T-helper 2 cell (primary cell): ENCODE measurements at places on chromosomes 5 and 9.

DNA sequence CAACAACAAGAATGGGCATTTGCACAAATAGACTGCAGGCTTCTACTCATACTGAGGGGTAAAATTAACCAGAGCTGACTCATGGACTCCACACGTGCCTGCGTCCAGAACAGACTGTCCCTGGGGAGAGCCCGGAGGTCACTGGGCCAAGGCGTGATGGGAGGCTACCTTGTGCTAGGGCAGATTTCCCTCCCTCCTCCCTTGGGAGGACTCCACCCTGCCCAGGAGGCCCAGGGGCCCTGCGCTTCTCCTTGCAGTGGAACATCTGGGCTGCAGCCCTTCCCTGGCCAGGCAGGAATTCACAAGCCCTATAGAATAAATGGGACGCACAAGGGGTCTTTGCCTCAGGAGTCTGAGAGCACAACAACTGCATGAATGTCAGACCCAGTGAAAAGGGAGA lies 35.6 kb downstream of the IRX2 start:
- DNase-seq: no peak

DNA sequence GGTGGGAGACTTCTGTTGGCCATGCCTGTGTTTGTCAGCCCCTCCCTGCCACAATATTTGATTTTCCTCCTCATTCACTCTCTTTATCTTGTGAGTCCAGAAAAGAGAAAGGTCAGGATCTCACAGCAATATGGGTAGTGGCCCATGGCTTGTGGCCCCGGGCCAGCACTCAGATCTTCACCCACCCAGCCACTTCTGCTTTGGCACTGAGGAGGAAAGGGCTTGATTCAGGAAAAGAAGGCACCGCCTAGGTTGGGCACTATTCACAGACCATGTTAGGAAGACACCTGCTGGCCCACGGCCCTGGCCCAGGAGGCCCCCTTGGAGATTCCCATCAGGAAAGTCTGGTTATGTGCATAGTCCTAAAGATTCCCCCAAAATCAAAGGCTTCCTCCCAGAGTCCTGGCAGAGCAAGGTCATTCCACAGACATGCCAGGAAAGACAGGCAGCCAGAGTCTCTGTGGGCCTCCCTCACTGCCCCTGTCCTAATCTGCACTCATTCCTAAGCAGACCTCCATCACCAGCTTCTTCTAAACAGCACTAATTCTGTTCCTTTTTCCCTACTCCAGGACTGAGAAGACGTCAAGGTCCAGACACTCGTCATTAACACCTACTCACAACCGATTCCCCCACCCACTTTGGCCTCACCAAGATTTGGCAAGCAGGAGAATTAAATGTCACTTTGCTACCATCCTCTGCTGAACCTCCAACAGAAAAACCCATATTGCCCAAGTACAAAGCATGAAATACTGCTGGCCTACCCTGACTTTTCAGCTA lies 179.3 kb downstream of the DEPDC1B start:
- DNase-seq: no peak

DNA sequence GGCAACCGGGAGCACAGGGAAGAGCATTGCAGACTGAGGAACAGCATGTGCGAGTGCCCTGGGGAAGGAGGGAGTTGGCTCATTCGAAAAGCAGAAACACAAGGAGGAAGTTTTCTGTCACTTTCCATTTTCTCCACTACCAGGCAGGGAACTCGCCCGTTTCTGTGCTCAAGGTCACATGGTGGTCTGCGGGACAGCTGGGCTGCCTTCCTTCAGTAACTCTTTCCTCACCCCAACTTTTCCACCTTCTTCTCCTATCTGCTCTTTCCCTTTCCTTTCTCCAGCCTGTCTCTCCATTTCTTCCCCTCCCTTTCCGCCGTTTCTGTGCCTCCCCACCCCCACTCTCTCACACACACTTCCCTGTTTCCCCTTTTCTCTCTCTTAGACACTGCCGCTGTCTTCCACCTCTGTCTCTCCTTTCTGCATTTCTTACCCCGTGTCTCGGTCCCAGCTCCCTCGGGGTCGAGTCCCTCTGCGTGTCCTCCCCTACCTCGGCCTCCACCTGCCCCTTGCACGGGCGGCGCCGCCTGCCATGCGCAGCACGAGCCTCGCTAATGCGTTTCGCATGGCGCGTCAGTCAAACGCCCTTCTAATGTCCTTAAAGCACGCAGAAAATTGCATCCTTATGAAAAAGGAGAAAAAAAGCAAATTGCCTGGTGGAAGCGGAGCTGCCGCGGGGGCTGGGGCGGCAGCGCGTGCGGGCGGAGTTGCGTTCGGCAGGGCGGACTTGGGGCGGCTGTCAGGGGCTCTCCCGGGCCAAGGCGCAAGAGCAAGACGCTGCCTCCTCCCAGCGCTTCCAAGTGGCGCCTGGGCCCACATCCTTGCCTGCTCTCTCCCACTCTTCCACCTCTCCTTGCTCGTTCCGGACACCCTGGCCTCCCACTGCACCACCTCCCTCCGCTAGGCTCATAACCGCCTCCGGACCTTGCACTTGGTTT lies 9.5 kb downstream of the BARX1 start:
- DNase-seq: no peak

GRCh38 chr5:126953640-126954039 lies 76.7 kb downstream of the MARCHF3 start:
- DNase-seq: no peak

- no peak for DNase-seq
Measured at GRCh38 chr5:138623053-138623452, 47.9 kb upstream of the HSPA9 start.

GRCh38 chr9:121958530-121958929 lies 134.6 kb downstream of the TTLL11 start:
- DNase-seq: no peak

DNA sequence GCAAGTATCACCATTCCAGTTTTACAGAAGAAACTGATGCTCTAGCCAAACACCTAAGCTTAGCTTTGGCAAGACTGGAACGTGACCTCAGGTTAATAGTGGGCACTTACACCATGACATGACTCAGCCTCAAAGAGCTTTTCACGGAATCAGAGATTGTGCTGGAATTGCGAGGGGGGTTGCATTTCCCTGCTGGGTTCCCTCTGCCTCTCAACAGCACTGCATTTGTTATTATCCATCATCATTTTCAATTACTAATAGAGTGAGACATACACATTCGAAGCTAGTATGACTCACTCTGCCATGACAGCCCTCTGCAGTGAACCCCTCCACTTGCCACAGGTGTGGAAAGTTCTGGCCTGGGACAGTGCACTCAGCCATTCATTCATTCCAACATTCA lies 8.0 kb downstream of the SPOCK1 start:
- no peak for DNase-seq

- DNase-seq: no peak
Measured at GRCh38 chr5:91219091-91219802, 163.9 kb downstream of the ARRDC3 start.

GRCh38 chr5:91384671-91385430 lies 1.7 kb upstream of the ARRDC3 start:
- no peak for DNase-seq

- no peak for DNase-seq
Measured at GRCh38 chr9:88979021-88979420, 12.2 kb upstream of the S1PR3 start.

DNA sequence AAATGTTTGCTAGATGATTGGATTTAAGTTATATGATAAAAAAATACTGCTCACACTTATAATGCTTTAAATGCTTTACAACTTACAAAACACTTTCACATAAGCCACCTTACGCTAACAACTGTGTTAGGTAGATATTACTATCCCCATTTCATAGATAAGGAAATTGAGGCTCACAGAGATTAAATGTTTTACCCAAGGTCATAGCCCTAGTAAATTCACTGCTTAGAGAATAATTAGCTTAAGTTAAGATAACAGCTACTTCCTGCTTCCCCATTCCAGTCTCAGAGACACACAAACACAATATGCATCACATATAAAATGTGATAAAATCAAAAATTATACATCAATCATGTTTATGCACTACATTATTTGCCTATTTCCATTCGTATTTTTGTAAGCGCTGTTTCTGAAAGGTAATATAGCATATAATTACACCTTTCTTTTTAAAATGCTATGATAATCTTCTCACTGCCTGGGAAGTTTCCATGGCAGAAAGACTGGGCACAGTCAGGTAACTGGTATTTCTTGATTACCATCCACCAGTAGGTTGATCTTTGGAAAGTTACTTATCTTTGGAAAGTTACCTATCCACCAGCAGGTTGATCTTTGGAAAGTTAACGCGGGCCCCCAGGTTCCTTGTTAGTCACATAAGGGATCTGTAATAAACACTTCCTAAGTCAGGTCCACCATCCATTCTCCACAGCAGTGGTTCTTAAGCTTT lies 101.1 kb downstream of the NFIB start:
- DNase-seq: no peak

- DNase-seq: no peak
Measured at GRCh38 chr9:91889161-91889911, 60.7 kb downstream of the ROR2 start.

GRCh38 chr5:61817472-61818326 lies 485.6 kb downstream of the ZSWIM6 start:
- no peak for DNase-seq

DNA sequence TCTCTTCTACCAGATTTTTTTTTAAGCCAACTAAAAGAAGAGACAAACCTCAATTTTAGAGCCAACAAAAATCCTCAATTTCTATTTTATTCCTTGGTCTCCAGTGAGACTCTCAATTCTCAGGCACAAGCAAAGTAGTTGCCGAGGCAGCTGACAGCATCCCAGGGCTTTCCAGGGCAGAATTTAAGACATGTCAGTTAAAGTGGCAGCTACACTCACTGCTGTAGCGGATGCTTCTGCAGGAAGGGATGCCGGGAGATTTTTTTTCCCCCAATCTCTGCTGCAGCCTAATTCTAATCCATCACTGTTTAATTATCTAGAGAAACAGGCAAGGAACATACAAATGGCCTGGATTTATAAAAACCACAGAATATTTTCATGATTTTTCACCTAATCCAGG lies 57.0 kb downstream of the TTC39B start:
- DNase-seq: no peak

GRCh38 chr9:94010980-94011533 lies 55.9 kb upstream of the BARX1 start:
- DNase-seq: no peak

GRCh38 chr9:120514405-120514804 lies 65.6 kb downstream of the CDK5RAP2 start:
- no peak for DNase-seq

GRCh38 chr5:110087829-110088228 lies 398.1 kb downstream of the MAN2A1 start:
- DNase-seq: no peak

GRCh38 chr9:123411636-123412035 lies 55.6 kb downstream of the CRB2 start:
- DNase-seq: no peak

DNA sequence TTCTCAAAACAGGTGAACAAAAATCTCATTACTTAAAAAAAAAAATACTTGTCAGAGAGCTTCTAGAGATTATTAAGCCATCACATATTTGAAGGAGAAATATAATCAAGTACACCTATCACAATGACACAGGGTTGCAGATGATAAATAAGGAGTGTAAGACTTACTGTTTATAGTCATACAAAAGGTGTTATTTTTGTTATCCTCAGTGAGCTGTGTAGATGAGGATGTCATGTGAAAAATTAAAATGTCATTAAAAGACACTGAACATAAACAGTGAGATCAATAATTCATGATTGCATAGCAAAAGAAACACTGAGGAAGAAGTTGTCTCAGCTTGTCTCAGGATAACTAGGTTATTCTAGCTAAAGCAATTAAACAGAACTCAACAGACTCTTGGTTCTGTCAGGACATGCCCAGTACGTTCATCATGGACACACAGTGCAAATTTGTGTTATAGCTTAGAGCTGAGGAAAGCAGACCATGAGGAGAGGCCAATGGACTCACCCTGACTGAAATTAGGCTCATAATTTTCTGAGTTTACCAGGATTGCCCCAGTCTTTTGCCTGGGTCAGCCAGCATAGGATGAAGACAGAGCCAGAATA lies 1162.6 kb upstream of the C9orf72 start:
- DNase-seq: no peak

- no peak for DNase-seq
Measured at GRCh38 chr9:106883626-106884190, 20.7 kb downstream of the ZNF462 start.

GRCh38 chr9:110065532-110065931 lies 142.4 kb downstream of the C9orf152 start:
- DNase-seq: no peak

- no peak for DNase-seq
Measured at GRCh38 chr5:23305055-23305454, 202.4 kb upstream of the PRDM9 start.

DNA sequence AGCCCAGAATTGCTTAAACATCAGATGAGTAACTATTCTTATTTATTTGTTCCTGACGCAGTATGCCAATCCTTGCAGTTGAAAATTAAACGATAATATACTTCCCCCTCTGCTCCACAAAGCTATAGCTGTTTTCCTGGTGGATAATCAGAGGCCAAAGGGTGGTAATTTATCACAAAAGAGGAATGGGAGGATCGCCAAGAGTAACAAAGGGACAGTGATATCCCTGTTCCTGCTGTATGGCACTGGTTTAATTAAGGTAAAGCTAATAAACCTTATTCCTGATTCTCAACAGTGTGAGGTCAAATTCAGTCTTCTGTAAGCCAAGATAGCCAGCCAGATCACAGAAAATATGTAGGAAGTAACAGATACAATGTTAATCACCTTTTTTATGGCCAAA lies 33.4 kb upstream of the PTGER4 start:
- no peak for DNase-seq

- no peak for DNase-seq
Measured at GRCh38 chr5:80920333-80920732, 39.8 kb upstream of the RASGRF2 start.

DNA sequence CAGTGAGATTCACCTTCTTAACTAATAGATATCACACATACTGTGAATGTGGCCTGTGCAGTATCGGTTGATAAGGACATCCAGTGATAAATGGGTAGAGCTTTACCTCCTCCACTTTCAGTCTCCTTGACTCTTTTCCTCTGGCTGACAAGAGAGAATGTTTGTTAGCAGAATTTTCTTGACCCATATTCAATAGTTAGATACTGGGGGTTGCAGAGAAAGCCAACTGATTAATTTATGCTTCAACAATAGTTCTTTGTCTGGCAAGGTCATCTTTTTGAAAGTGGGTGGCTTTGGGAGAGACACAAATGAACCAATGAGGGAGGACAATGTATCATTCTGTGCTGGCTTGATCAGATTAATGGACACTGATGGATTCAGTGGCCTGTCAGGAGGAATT lies 30.3 kb downstream of the TTC23L start:
- no peak for DNase-seq

- DNase-seq: no peak
Measured at GRCh38 chr5:14327624-14328023, 184.5 kb downstream of the TRIO start.

DNA sequence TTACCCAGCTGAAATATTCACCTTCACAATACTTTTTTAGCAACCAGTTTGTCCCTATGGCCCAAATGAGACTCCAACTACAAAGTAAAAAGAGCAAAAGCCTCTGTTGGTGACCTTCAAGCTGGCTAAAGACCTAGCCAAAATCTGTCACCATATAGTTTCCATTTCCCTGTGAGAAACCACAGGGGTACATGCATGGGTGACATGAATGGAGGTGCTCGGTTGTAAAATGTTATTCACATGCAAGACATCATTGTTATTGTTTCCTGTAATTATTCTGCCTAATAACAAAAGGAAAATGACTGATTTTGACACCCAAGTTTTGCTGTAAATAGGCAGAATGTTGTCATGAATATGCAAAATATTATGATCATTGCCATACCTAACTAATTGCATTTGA lies 285.3 kb downstream of the ZNF608 start:
- DNase-seq: no peak

GRCh38 chr5:135440916-135441315 lies 6.2 kb downstream of the DCANP1 start:
- no peak for DNase-seq

GRCh38 chr5:149114403-149115312 lies 26.6 kb upstream of the ABLIM3 start:
- DNase-seq: peak; percentile 50
